ENCODE measurements at places on chromosomes 6 and 20.

DNA sequence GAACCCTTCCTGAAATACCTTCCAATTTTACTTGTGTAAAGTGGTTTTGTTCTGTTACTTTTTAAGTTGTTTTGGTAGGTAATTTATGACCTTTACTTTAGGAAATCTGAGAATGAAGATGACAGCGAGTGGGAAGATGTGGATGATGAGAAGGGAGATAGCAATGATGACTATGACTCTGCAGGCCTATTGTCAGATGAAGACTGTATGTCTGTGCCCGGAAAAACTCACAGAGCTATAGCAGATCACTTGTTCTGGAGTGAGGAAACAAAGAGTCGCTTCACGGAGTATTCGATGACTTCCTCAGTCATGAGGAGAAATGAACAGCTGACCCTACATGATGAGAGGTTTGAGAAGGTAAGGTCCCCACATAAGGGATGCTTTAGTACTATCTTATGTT is 6.6 kb upstream of the ZC2HC1B start:
- DNase-seq, result no peak

DNA sequence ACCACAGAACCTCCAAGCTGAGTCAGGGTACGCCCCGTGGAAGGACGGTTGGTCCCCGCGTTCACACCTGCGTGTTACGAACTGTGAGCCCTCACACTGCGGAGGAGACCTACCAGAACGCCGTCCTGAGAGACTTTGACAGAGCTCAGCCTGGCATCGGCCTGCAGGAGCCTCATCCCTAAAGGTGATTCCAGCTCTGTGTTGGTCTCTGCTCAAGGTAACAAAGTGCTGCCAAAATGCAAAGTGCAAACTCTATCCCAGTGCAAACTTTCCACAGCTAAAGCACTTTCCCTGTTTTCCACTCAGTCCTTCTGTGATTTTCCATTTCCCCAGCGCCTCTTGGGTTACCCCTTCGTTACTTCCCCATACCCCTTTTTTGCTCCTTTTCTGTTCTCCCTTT is 8.6 kb upstream of the ZBTB46 start:
- no peak for DNase-seq

DNA sequence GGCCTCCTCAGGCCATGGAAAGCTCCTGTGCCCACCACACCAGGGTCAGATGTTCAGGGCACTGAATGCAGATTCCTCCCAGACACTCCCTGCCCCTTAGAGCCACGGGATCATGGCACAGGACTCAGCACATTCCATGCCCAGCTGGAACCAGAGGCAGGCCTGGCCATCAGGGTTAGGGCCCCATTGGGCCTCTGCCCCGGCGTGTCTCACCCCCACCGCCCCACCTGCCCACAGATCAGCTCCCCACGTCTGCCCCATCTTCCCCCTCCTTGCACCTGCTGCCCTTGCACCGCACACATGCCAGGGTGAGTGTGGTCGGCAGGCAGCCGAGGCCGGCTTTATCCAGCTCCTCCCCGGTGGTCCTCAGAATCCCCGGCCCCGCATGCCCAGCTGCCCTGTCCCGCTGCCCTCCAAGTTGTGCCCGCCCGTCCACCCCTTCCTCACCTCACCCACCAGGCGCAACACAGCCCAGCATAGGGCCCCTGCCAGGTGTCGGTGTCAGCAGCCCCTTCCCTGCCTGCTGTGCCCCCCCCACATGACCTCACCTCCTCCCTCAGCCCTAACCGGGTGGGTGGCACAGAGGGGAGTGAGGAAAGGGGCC is 2.2 kb upstream of the SRMS start:
- DNase-seq, result no peak

DNA sequence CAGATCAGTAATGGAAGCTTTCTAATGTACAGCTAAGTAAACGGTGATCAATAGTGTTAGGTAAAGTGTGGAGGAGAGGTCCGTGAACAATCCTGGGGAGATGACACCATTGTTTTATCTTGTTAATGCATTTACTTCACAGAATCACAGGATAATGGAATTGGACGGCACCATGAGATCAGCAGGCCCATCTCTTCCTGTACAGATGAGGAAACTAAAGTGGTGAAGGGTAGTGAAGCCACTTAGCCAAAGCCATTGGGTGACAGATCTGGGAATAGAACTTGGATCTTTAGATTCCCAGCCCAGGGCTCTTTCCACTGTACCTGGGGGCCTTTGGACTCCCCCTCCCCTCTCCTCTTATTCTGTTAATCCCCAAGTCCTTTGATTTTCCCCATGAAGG is 26.2 kb upstream of the IER3 start:
- no peak for DNase-seq

- DNase-seq, result no peak
These were observed 9.7 kb downstream of the TGM3 start for GRCh38 chr20:2305479-2305878.

- no peak for DNase-seq
These were observed 1.9 kb upstream of the KIAA1586 start for GRCh38 chr6:57044568-57044967.

DNA sequence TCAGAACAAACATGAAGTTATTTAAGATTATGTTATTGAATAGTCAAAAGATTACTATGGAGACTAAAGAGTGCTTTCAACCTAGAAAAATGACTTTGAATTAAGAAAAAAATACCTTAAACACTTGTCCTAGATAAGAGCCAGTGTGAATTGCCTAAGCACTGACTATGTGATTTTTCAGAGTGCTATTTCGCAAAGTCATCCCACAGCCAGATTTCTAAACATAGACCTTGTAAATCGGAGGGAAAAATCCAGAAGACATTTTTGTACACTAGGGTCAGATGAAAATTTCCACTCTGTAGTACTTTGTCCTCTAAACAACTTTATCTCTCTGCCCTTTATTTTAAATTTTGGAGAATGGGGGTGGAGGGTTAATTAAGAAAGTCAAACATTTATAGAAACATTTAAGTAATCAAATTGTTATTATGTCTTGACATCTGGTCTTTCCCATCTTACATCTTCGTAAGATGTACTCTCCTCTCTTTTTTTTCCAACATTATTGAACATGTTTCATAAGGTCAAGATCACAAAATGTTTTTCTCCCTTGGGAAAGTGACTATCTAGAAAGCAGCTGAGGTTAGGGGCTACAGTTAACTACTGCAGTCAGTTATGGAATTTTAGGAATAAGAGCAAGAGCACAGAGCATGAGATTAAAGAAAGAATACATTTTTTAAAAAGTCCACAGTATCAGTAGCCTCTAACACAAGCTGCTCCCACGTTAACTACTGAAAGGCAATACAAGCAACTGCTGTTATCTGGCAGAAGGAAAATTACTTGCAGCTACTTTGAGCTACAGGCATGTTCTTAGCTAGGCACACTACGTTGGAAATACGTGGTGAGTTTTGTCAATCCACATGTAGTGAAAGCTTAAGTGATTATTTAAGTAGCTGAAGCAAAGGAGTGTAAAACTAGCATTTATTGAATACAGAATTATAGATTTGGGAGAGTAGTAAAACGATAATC is 648.5 kb downstream of the HTR1B start:
- DNase-seq, result no peak

GRCh38 chr6:137370871-137371633 is 123.1 kb downstream of the OLIG3 start:
- no peak for DNase-seq

DNA sequence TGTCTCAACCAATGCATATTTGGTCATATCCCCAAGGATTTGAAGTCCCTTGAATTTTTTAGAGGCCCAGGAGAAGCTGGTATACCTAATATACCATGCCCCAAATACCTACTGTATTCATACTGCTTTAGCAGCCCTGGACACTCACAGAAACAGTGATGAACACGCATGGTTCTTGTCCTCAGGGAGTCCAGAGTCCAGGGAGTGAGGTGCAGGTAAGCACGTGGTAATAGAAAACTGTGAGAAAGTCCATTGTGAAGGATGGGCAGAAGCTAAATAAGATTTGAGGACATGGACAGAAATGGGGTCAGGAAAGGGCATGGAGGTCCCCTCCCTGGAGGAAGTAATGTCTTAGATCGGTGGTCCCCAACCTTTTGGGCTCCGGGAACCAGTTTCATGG is 85.4 kb downstream of the TSHZ2 start:
- no peak for DNase-seq

DNA sequence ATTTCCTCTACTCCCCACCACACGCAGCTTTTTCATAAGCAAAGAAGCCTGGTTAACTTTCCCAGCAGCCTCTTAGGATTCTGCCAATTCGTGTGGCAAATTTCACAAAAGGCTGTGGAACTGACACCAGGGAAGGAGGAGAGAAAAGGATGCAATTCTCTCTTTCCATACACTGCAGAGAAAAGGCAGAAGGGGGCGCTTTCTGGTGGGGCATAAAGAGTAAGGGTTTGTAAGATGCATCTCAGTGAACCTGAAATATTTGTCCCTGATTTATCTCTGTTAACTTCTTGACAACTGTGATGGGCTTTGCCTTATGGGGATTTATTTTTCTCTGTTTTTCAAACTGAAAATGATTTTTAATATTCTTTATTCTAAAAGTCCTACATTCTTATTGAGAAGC is 45.5 kb upstream of the GLP1R start:
- no peak for DNase-seq

- DNase-seq, result no peak
These were observed 514.3 kb upstream of the CITED2 start for GRCh38 chr6:139888681-139889122.

DNA sequence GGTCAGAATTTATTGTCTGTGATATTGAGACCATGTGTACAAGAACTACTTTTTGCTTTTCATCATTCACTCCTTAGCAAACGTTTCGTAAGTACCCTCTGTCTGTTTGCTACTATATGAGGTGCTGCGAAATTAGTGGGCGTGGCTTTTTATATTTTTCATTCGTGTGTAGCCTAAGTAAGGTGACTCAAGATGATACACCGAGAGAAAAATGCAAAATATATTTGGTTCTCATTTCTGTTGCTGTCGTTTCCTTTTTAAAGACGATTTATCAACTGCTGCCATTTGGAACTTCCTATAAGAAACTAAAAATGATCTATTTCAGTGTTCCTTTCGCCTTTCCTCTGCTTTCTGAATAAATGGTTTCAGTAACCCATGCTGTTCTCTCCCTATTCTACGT is 61.2 kb downstream of the VAPB start:
- no peak for DNase-seq

DNA sequence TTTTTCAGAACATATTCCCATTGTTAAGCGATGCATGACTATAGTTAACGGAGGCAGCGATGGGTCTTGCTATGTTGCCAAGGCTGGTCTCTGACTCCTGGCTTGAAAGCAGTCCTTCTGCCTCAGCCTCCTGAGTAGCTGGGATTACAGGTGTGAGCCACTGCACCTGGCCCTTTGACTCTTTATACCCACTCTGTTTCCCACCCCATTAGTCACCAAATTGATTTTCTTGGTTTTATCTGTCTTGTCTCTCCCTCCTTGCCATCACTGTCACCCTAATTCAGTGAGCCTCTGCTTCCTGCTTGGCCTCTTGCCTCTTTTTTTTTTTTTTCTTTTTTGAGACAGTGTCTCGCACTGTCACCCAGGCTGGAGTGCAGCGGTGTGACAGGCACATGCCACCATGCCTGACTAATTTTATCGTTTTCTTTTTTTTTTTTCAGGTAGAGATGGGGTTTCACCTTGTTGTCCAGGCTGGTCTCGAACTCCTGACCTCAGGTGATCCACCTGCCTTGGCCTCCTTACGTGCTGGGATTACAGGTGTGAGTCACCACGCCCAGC is 31.3 kb downstream of the ZFAND3 start:
- no peak for DNase-seq

GRCh38 chr6:33410711-33411631 is at the start of gene PHF1:
Gene PHF1, plus strand, starts transcription at chr6:33411014. Its CDS starts 1,250 bp downstream, at chr6:33412264.
- DNase-seq, result no peak

- no peak for DNase-seq
These were observed 460.3 kb downstream of the UTRN start for GRCh38 chr6:144745439-144745838.

- DNase-seq, result no peak
These were observed 69.8 kb upstream of the CCN6 start for GRCh38 chr6:111984081-111984480.

DNA sequence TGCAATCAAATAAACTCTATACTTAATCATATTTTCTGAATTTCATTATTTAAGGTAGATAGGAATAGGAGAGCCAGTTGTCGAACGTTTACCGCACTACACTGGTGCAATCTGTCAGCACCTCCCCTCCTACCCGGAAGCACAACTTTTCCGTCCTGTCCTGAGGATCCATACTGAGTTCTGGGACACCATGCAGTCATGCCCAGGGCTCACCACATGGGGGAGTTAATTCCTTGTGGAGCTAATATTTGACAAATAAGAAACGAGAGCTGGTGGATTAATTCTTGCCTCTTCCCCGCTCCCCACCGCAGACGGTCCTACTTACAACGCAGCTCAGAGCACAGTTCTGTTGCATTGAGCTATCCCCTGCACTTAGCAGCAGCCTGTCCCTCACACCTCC is 107.7 kb upstream of the RALGAPA2 start:
- DNase-seq, result no peak

DNA sequence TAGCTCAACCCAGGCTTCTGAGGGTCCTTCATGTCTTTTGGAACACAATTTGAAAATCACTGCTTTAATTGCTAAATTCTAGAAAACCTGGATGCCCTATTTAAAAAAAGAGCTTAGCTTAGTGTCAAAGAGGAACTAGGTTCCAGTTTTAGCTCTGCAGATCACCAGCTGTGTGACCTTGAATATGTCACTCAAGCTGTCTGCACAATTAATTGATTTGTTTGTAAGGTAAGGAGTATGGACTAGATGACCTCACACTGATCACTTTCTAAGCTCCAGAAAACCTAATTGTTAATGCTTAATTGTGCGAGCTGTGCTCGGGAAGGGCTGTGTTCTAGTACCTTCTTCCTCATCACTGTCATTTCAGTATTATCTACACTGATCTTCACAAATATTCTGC is 26.2 kb downstream of the UTRN start:
- DNase-seq, result no peak

DNA sequence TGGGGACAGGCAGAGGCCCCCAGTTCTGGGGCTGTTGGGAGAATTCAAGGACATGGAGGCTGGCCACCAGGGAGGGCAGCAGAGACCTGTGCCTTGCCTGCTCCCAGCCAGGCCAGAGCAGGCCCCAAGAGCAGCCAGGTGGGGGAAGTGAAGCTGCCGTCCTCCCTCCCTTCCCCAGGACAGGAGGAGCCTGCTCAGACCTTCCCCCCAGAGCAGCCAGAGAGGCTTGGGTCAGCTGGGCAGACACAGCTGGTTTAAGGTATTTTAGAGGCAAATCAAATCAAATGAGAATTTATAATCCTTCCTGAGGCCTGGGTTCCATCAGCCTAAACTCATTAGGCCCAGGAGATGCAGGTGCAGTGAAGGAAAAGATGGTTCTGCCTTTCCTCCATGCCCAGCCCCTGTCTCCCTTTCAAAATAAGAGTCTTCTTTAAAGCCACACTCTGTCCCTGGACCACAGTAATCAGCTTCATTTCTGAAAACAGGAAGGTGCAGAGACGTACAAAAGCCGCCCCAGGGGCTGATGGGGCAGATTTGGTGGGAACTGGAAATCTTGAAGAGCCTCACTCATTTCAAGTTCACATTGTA is 21.7 kb downstream of the BMP7 start:
- no peak for DNase-seq

GRCh38 chr6:34094474-34095135 is 51.3 kb downstream of the GRM4 start:
- DNase-seq, result peak; percentile 46

DNA sequence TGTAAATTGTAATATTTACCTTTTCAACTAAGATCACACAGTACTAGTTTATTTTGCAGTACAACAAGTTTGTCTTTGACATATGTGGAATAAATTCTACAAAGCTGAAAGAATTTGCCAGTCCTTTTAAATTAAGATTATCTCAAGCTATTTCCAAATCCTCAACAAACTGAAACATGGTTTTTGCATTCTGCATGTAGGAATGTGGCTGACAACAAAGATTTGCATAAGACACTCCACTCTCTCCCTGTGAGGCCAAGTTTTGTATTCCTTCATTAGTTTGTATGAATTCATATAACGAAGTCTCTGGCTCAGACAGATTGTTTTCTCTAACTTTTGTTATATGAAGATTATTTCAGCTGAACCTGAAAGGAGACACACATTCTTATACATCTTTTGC is 124.1 kb upstream of the THEMIS start:
- no peak for DNase-seq
